ENCODE measurements at places on chromosomes 5 and 9. TPM values are rescaled to one million over a fixed set of nuclear protein-coding genes. Genes with fewer than 3 reads are reported as not detected.

- DNase-seq = no peak
These were observed 43.1 kb downstream of the RALGPS1 start for GRCh38 chr9:126957687-126958053.

- no peak for DNase-seq
These were observed 3.4 kb upstream of the CCDC187 start for GRCh38 chr9:136307215-136307750.

DNA sequence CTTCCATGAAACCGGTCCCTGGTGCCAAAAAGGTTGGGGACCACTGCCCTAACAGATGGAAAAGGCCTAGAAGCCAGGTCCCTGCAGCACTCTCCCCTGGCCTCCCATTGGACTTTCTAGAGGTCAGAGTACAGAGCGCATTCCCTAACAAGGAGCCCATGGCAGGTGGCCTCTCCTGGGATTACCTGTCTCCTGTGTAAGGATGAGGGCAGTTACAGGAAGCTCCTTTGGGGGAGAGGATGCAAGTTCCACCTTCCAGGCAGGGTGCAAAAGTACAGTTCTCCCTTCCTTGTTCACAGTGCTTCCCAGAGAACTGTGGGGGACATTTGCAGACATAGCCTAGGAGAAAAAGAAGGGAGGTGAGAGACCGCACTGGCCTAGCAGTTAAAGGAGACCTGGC is 62.4 kb downstream of the SLC36A1 start:
- DNase-seq = no peak

DNA sequence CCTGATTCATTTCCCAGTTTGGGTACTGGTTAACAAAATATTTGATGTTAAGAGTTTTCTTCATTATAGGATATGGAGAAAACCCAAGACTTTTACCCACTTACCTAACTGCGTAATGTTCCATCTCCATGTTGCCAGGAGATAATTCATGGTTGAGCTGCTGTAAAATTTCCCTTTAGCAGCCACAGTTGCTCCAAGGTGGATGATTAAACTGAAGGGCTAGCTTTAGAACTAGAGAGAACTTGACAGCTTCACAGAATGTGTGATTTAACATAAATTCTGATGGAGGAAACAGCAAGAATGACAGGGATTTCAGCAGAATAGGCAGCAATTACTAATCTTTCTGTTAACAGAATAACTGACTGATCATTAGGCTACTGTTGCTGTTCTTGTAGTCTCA is 236.1 kb downstream of the MEF2C start:
- no peak for DNase-seq

- no peak for DNase-seq
These were observed 80.0 kb upstream of the TRIO start for GRCh38 chr5:14063138-14063537.

LOX gene
- total RNA-seq = 0.11 TPM

DNA sequence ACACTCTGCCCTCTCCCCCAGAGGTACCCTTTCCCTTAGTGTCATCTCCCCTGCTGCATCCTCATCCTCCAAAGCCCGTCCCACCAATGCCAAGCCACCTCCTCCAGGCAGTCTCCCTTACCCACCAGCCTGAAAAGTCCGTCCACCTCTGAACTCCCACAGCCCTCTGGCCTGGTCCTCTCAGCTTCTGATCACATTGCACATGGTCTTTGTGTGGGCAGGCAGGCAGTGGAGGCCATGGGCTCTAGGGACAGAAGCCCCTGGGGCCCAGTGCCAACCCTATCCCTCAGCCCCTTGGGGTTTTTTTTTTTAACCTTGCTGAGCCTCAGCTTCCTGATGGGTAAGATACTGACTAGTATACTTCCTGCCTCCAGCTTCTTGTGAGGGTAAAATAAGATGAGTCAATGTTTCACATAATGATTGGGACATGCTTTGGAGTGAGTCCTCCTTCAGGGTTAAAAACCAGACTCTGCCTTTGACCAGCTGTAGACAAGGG is 19.4 kb downstream of the CSF1R start:
- no peak for DNase-seq

- no peak for DNase-seq
These were observed 32.1 kb downstream of the KCTD16 start for GRCh38 chr5:144202726-144203125.

Data from neural progenitor cell (in vitro differentiated cells).